Naive thymus-derived CD8-positive, alpha-beta T cell (primary cell): ENCODE measurements at places on chromosomes 4 and X. TPM values are rescaled to one million over a fixed set of nuclear protein-coding genes. Genes with fewer than 3 reads are reported as not detected.

DNA sequence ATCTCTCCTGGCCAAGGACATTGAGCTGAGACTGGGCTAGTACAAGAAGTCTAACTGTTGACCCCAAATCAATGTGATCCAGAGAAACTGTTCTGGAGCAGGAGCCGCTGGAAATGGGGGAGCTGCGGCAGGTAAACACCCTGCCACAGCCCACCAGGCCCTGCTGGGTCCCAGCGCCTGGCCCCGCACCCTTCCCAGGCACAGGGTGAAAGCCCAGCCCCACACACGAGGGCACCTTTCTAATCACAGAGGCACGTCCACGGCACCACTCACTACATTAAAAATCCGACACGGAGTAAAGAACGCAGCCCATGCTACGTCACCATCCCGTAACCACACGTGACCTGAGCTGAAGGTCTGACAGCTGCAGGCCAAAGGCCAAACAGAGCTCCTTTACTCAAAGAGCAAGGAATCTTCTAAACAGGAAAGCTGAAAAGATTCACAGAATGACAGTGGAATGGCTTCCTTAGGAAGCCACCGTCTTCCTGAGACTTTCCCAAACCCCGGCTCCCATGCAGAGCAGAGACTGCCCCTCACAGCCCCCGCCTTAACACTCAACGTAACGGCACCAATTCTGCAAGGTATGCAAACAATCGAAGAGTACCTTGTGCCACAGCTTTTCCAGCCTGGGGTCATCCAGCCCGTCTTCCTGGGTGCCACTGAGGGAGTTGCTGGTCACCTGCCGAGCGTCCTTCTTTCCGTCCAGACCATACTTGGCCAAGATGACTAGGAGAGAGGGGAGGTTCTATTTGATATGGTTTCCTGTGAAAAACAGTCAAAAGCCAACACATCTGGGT lies 12.6 kb downstream of the LRPAP1 start:
- H3K4me1 ChIP-seq, result no peaks in the 10 kb centered on the region
- no peak overlapping the region for H3K4me3 ChIP-seq
- no peak for DNase-seq
- no peaks in the 10 kb centered on the region for H3K27me3 ChIP-seq

DNA sequence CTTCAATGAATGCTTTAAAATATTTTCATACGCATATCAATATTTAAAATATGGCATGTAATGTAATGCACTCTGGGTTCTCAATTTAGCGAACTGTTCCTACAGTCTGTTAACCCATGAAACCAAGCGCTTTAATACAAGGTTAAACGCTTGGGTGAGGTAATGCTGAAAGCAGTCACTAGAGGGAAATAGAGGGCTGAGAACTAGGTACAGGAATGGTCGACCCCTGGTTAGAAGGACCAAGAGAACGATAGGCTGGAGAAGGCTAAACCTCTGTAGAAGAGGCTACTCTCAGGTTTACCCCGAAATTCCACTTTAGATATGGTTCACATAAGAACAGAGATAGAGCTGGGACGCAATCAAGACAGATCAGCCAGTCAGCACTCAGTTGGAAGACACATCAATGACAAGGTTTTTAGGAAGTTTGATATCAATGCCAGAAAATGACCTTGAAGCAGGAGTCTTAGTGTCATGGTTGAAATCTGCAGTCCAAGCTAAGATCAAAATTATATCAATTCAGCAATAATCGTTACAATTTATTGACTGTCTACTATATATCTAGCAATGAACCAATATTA lies 26.9 kb downstream of the ARSJ start:
- H3K4me1 ChIP-seq, result peaks cover 10% of the 10 kb centered on the region
- no peak overlapping the region for H3K27ac ChIP-seq
- H3K27me3 ChIP-seq, result no peaks in the 10 kb centered on the region
- DNase-seq, result no peak
- no peaks in the 10 kb centered on the region for H3K36me3 ChIP-seq
- H3K4me3 ChIP-seq, result no peak overlapping the region

Gene TBC1D8B
- polyA plus RNA-seq, result 0.13 TPM

Gene PNCK
- polyA plus RNA-seq, result not detected

- DNase-seq, result no peak
- no peaks in the 10 kb centered on the region for H3K36me3 ChIP-seq
- H3K4me3 ChIP-seq, result no peak overlapping the region
- H3K27me3 ChIP-seq, result no peaks in the 10 kb centered on the region
- peaks cover 47% of the 10 kb centered on the region for H3K4me1 ChIP-seq
- no peak overlapping the region for H3K27ac ChIP-seq
Observed at GRCh38 chr4:38308728-38309311, 348.6 kb downstream of the PTTG2 start.

DNA sequence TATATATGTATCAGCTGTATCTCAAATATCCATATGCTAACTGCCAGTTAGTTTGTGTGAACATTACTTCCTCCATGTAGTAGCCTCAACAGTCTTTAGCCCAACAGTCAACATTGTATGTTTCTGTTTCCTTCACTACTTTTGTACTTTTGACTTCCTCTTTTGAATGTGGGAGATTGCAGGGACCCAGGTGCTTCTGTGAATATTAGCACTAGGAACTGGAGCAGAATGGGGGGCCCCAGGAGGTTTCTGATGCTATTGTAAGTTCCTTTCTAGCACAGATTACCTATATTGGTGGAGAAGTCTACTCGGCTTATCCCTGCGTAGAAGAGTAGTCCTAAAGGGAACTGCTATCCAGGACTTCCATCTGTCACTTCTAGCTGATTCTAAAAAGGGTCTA lies 2.3 kb downstream of the PLAC8 start:
- H3K4me3 ChIP-seq, result peak overlapping the region; percentile 99
- peak overlapping the region; percentile 95 for H3K27ac ChIP-seq
- peaks cover 34% of the 10 kb centered on the region for H3K4me1 ChIP-seq
- H3K27me3 ChIP-seq, result no peaks in the 10 kb centered on the region
- no peak for DNase-seq

GRCh38 chr4:128658214-128658631 lies 151.3 kb upstream of the JADE1 start:
- H3K27me3 ChIP-seq, result no peaks in the 10 kb centered on the region
- DNase-seq, result no peak
- H3K4me1 ChIP-seq, result peaks cover 5% of the 10 kb centered on the region
- no peak overlapping the region for H3K4me3 ChIP-seq
- H3K36me3 ChIP-seq, result no peaks in the 10 kb centered on the region

DNA sequence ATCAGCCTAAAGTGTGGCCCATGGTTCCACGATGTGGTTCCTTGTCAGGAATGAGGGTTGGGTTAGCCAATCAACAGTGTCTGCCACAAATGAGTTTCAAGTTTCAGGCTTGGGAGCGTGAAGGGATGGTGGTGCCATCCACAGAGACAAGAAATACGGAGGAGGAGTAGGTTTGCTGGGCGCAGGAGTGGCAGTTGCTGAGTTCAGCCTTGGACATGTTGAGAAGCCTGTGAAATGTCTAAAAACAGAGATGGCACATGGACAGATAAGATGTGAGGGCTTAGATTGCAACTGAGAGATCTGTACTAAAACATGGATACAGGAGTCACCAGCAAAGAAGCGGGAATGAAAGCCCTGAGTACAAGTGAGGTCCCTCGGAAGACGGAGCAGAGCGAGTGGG lies 481.0 kb downstream of the BCOR start:
- H3K27ac ChIP-seq, result no peak overlapping the region
- no peak overlapping the region for H3K4me3 ChIP-seq
- peaks cover 2% of the 10 kb centered on the region for H3K36me3 ChIP-seq
